Activated CD8-positive, alpha-beta memory T cell treated with anti-CD3 and anti-CD28 coated beads for 1 hour (primary cell): ENCODE measurements at places on chromosomes 12 and 14.

GRCh38 chr12:5798242-5799015 lies 146.6 kb downstream of the ANO2 start:
- no peak for DNase-seq

DNA sequence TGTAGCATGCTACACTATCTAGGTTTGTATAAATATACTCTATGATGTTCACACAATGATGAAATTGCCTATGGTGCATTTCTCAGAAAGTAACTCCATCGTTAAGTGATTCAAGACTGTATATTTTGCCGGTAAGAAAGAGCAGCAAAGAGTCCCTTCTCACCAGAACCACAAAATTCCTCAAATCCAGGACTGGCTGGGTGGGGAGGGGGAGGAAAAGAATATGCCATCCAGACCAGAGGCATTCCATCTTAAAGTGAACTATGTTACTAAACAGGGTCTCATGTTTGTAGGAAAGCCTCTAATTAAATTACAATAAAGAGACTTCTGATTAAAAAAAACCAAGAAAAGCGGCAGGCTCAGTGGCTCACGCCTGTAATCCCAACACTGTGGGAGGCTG lies 11.5 kb downstream of the UBE2N start:
- DNase-seq = no peak

- DNase-seq = no peak
These were observed 35.5 kb upstream of the RFLNA start for GRCh38 chr12:124259154-124260066.

DNA sequence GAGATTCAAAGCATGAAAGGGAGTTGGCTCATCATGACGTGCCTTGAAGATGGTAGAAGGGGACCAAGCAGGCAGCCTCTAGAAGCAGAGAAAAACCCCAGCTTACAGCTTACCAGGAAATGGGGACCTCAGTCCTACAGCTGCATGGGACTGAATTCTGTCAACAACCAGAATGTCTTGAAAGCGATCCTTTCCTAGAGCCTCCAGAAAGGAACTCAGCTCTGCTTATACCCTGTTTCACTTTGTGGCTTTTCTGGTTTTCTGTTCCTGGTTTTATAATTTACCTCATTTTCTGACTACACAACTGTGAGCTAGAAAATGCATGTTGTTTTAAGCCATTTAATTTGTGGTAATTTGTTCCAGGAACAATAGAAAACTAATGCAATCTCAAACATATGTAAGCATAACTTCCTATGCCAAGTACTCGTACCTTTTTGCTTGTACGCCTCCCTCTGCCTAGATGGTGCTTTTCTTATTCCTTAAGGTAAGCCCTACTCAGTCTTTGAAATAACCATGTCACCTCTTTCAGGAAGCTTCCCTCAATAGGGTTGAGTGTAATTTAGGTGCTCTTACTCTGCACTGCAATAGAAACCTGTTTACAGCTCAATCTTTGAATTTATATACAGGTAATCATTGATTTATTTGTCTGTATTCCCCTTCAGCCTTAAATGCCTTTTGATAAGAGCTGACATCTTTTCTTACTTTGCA lies 348.8 kb downstream of the TMEM117 start:
- no peak for DNase-seq

GRCh38 chr12:52042706-52043385 lies 8.4 kb upstream of the NR4A1 start:
- no peak for DNase-seq

- DNase-seq = no peak
These were observed 53.6 kb upstream of the BCL2L14 start for GRCh38 chr12:12017135-12017581.

DNA sequence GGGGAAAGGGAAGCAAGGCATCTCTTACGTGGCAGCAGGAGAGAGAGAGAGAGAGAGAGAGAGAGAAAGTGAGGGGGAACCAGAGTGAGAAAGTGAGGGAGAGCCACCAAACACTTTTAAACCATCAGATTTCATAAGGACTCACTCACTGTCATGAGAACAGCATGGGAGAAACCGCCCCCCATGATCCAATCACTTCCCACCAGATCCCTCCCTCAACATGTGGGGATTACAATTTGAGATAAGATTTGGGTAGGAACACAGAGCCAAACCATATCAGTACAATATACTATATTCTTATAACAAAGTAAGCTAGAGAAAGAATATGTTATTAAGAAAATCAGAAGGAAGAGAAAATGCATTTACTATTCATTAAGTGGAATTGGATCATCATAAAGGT lies 53.7 kb upstream of the PLXNC1 start:
- DNase-seq = no peak

- DNase-seq = no peak
These were observed 229.5 kb downstream of the NAV3 start for GRCh38 chr12:78060186-78060585.

DNA sequence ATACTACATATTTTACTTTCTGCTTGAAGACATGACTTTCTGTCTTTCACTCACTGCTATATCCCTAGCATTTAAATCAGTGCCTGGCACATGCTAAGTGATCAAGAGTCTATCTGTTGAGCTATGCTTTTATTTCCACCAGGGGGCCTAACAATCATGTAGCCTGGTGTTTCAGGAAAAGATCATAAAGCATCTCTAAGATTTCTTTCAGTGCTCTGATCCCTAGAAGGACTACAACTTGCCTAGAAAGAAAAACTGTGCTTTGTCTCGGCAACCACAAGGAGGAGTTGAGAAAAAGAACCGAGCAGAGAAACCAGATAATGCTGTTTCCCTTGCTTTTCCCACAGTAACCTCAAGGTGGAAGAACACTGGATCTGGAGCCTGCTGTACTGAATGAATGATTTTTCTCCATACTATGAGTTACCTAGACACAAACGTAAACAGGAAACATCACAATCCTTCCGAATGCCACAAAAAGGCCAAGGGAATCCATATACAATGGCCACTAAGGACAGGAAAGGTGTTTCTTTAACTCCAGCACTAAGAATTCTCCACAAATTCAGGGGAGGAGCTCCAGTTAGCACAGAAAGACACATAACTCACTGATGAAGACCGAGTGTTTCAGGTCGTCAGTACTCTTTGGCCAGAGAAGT lies 1.2 kb downstream of the CRY1 start:
- DNase-seq = no peak

DNA sequence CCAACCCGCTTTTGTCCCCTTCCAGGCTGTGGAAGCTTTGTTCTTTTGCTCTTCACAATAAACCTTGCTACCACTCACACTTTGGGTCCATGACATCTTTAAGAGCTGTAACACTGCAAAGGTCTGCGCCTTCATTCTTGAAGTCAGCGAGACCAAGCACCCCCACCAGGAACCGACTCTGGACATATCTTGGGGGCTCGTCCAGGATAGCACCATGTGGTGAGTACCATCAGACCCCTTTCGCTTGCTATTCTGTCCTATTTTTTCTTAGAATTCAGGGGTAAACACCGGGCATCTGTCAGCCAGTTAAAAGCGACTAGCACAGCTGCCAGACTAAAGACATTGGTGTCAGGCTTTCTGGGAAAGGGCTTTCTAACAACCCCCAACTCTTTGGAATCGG lies 137.6 kb upstream of the PPFIA2 start:
- no peak for DNase-seq

DNA sequence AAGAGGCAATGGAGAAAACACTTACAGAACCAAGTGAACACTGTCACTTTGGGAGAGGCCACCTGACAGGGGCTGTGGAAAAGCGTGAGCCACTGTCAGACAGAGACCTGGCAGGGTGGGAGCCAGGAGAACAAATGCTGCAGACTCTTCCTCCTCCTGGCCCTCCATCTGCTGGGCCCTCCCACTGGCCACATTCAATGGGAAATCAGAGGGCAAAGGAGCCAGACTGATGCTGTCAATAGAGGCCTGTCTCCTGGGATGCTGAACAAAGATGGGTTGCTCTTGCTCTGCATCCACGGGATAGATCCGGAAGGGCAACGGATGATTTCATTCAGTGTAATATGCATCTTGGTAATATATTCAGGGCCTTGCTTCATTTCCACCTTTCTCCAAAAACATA lies 44.9 kb upstream of the BCAT1 start:
- DNase-seq = no peak

GRCh38 chr14:21647380-21647779 lies 6.3 kb upstream of the OR4E2 start:
- no peak for DNase-seq

- DNase-seq = no peak
These were observed 5.2 kb downstream of the KRT86 start for GRCh38 chr12:52279422-52280318.

- no peak for DNase-seq
These were observed 8.0 kb downstream of the RAN start for GRCh38 chr12:130879781-130880389.

DNA sequence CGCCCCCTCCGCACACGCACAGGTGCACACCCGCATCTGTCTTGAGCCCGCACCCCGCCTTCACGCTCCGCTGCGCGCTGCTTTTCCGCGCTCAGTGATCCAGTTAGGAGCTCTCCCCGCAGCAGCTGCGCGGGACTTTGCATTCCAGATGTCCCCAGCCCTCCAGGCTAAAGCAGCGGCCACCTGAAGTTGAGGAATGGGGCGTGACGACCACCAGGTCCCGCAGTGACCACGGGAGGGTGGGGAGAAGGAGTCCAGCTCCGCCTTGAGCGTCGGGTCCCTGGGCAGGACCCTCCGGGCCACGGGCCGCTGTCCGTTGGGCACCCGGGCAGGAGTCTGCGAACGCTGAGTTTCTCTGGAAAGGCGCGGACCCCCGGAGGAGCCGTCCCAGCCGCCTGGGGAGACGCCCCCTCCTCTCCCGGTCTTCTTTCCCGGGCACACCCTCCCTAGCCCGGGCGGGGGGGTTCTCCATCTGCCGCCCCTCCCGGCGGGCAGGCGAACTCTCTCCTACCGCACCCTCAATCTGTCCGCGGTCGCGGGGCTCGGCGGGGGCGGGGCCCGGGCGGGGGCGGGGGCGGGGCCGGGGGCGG lies 334 bp upstream of the TMEM132C start:
- no peak for DNase-seq

- no peak for DNase-seq
These were observed 49.4 kb downstream of the PITPNM2 start for GRCh38 chr12:123101526-123101925.

DNA sequence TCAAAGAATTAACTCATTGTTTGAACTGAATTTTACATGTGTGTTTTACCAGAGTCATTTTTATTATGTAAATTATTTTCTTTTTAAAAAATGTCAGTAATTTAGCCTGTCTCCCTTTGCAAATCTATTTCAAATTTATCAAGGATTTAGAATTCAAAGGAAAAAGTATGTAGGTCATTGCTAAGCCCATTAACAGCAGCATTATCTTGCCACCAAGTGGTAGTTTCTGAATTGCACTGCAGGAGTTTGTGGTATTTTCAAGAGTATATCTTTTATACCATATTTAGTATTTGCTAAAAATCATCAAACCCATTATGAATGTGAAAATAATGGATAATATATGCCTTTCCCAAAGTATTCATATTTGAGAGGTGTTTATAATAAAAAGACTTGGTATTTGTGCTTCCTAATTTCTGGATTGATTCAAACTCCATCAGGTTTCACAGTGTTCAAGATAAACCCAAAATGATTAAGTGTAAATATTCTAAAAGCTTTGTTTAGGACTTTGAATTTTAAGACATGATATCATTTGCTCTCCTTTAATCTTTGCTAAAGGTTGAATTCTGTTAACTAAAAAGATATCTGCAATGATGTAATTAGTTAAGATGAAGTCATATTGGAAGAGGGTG lies 711.4 kb downstream of the FSCB start:
- DNase-seq = no peak

GRCh38 chr12:6205761-6206160 lies 5.6 kb downstream of the CD9 start:
- no peak for DNase-seq

- no peak for DNase-seq
These were observed 15.0 kb downstream of the GXYLT1 start for GRCh38 chr12:42129595-42130204.

DNA sequence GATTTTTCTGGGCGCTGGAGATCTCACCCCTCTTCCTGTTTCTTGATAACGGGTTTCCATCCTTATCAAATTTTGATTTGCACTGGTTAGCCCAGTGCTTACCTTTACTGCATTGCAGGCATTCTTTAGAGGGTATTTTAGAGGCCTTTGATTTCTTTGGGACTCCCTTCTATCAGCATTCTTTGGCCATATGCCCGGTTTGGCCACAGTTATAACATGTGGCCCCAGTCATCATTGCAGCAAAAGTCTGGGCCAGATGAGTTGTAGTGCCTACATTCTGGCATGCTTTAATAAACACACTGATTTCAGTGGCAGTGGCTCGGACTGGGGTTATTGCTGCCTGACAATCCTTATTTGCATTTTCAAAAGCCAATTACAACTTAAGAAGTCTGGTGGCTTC lies 82.3 kb downstream of the KCNMB4 start:
- DNase-seq = no peak

DNA sequence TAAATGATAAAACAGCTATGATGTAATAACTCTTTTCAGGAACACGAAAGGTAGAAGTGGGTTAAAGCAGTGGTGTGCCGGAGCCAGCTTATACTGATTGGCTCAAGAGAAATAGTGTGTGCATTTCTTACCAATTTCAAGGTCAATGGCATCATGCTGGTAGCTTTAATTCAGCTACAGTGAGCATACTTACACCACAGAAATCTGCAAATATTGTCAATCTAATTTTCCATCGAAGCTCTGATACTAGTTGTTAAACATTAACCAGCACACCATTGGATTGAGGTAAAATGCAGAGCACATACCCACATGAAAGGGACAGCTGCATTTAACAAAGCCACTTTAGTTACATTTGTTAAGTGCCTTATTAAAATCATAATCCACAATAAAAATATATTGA lies 225.7 kb downstream of the KCNC2 start:
- no peak for DNase-seq

DNA sequence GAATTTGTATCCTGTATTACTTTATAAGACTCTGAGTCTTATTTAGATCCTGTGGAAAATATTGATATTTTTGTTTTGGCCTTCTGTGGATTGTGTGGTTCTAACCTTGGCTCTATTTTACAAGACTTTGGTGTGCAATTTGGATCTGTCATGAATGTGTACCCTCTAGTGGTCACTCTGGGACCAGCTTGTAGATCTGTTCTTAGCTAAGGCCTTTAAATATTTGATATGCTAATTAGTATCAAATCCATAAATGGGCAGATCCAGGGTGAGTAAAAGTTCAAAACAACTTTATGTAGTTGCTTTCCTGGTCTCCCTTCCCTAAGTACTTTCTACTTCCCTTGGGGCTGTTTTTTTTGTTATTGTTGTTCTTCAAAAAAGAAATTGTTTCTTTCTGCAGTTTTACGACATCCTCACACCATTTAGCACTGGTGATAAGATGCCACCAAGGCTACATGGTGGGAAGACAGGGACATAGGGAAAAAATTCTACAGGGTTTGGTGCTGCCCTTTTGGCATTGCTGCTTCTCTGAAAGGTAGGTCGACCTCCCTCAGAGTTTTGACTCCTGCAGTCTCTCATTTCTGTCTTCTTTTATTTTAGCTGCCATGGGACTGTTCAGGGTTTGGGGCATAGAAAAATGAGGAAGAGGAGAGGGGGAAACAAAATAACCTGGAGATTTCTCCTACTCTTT lies 238.5 kb downstream of the GPHN start:
- no peak for DNase-seq

- no peak for DNase-seq
These were observed 475.4 kb upstream of the SEL1L start for GRCh38 chr14:82009076-82009475.
